ENCODE measurements at places on chromosomes 6 and 20. TPM values are rescaled to one million over a fixed set of nuclear protein-coding genes. Genes with fewer than 3 reads are reported as not detected.

DNA sequence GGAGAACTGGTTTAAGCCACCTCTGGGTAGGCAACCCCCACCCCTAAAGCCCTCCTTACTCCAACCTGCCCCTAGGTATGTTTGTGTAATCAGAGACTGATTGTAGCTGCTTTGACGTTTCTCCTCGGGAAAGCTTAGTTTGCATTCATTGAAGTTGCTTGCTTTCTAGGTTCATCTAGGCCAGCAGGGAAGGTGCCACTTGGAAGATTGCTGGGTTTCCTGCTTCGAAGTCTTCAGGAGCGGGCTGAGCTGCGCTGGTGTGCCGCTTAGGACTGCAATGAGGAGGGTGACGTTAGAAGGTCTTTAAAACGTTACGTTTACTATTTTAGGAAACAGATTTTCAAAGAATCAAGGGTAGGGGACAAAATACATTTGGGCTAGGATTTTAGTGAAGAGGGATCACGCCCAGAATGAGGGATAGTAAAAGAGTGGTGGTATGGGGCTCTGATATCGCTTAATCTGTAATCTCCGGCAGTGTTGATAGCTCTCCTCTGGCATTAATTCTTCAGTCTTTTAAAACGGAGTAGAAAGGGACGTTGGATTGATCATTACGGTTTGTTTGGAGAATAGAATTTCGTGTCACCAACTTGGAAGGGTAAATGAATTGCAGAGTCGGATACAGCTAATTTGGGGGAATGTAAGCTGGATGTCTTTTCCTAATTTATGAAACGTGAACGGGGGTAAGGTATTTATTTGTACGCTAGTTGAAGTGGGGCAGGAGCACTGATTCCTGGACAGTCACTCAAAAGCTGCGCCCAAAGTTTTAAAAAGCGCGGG is 92.6 kb upstream of the PRDM1 start:
- DNase-seq: no peak

Gene BTBD3
- polyA plus RNA-seq: 62.6 TPM

GRCh38 chr6:158640519-158640918 is 4.0 kb downstream of the DYNLT1 start:
- no peak for DNase-seq

- no peak for DNase-seq
Observed at GRCh38 chr6:160180706-160181105, 59.1 kb downstream of the SLC22A1 start.

Gene ASIP
- polyA plus RNA-seq: 0.76 TPM

DNA sequence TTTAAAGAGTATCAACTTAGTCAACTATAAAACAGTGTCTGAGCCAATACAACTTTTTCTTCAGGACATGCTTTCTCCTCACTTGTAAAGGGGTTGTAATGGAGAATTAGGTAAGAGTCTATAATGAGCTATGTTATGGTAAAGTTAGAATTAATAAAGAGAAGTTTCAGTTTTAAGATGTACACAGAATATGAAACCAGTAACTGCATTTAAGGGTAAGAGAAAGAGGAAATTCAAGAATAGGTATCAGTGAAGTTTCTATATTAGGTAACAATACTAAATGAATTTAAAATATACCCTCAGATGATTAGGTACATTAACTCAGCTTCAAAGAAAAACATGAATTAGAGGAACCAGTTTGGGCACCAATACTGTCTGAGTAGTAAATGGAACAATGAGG is 1444.3 kb upstream of the ADGRB3 start:
- no peak for DNase-seq

Gene KIZ
- 34.6 TPM for polyA plus RNA-seq

Gene RIPOR3
- 8.5 TPM for polyA plus RNA-seq

GRCh38 chr20:32999603-33000250 is 4.5 kb downstream of the SUN5 start:
- DNase-seq: no peak

- DNase-seq: no peak
Observed at GRCh38 chr6:148689168-148689567, 57.7 kb upstream of the UST start.

Gene MDFI
- 39.6 TPM for polyA plus RNA-seq

DNA sequence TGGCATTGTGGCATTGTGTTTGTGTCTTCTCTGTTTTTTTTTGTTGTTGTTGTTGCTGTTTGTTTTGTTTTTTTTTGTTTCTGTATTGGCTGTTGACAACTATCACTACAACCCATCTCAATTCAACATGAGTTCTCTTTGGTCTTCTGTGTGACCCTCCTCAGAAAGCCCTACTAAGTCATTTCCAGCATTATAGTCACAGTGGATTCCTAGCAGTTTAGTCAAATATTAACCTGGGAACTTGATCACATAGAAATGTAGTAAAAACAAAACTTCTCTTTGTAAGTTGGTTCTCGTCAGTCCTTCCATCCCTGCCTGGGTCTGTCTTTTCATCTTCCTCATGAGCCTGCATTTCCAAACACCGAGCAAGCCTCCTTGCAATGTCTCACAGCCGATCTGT is 16.8 kb downstream of the SLC17A2 start:
- DNase-seq: no peak

Gene CST4
- not detected for polyA plus RNA-seq

- DNase-seq: no peak
Observed at GRCh38 chr6:159075506-159076228, 30.9 kb upstream of the TAGAP start.

DNA sequence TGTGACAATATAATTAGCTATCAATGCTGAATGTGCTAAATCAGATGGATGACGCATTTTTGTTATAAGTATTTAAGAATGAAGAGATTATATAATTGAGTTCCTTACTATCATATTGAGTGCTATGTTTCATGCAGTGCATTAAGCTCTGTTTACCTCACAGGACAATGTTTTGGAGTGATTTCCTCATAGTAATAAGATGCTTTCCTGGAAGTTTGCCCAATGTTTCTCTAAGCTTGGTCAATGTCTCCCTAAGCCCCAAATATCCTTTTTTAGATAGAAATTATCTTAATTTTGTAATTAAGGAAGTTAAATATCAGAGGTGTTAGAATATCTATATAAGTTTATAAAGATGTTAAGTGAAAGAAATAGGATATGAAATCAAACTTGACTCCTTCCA is 489.6 kb downstream of the MMUT start:
- no peak for DNase-seq

Gene HLA-C
- 150 TPM for polyA plus RNA-seq

- DNase-seq: no peak
Observed at GRCh38 chr20:62550087-62550632, 74.4 kb upstream of the GATA5 start.

Gene IFNGR1
- 58.6 TPM for polyA plus RNA-seq

- DNase-seq: no peak
Observed at GRCh38 chr6:16472349-16473069, 234.1 kb downstream of the GMPR start.

- no peak for DNase-seq
Observed at GRCh38 chr6:78947529-78947928, 80.2 kb downstream of the IRAK1BP1 start.

Gene BPIFA1
- not detected for polyA plus RNA-seq

Gene RAMACL
- polyA plus RNA-seq: 0.25 TPM

Gene POM121L2
- polyA plus RNA-seq: not detected

- DNase-seq: peak; percentile 75
Observed at GRCh38 chr20:1313236-1313964, 15.5 kb downstream of the SDCBP2 start.

DNA sequence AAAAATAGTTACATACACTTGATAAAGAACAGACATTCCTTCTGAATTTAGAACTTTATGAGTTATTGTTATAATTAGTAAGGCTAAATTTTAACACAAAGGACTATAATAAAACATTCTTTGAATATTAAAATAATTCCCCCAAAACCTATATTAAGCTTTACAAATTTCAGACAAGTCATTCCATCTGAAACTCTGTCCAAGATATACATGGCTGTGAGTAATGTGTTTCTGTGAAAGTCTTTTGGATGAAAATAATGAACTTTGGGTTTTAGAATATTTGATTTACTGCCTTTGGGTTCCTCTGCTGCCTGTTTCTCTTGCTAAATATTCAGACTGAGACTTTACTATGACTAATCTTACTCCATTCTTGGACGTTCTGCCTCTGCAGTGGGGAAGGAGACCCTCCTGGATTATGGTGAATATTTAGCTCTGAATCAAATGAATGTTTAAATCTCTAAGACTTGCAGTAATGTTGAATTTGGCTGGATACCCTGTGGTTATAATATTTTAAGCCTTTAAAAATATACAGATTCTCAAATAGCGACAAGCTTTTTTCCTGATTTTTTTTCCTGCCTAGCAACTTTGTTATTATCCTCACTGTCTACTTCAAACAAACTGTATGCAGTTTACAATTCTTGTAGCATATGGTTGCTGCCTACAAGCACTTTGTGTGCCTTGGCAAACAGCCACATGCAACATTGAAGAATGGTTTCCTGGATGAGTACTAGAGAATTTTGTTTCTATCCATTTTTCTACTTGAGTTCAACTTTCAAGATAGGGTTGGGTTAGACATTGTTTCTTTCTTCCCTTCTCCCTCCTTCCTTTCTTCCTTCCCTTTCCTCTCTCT is 51.4 kb downstream of the TXLNB start:
- DNase-seq: peak; percentile 76

- DNase-seq: no peak
Observed at GRCh38 chr6:168061269-168062210, 17.5 kb downstream of the FRMD1 start.

DNA sequence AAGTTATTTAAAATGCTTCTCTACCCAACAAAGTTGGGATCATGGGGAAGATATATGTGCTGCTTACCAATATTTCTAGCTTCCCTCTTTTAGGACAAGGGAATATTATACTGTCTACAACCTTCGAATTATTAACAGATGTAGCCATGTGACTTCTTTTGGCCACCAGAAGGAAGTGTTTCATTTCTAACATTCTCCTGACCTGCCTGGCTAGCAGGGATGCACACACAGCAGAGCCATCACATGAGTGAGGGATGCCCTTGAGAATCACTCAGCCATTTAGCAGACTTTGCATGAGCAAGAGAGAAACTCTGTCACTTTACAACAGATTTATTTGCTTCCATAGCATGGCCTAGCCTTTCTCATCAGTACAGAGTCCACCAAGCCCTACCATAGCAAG is 230.7 kb upstream of the MARCKS start:
- no peak for DNase-seq

GRCh38 chr6:47371139-47371869 is 61.6 kb upstream of the TNFRSF21 start:
- no peak for DNase-seq

DNA sequence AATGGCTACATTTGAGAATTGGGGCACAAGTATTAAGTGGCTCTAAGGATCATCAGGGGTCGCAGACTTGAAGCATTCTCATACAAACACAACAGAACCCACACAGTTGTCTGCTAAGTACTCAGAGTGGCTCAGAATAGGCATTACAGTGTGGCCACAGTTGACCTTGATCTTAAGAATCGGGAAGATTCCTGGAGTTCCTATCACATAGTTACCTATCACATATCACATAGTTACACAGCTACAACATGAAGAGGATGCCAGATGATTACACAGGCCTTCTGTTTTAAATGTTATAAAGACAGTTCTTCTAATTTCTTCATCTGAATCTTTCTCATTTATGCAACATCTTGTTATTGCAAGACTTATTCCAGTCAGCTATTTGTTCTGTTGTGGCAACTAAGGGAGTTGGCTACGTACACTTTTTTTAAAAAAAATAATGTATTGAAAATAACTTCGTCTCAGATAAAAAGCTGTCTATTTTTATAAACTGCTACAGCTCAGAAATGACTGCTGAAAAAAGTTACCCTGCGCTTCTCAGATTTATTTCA is 129.0 kb downstream of the REV3L start:
- DNase-seq: no peak

Gene FRS3
- polyA plus RNA-seq: 9.2 TPM

DNA sequence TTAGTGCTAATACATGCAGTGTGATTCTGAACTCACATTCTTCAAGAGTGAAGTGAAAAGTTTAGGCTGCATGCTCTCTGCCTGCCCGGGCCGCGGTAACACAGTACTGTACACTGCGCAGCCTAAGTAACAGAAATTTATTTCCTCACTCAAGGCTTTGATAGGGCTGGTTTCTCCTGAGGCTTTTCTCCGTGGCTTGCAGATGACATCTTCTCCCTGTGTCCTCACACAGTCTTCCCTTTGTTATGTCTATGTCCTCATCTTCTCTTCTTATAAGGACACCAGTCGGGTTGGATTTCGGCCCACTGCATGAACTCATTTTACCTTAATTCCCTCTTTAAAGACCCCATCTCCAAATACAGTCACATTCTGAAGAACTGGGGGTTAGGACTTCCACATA is 51.1 kb upstream of the TMEM170B start:
- DNase-seq: no peak

Gene SLC35F1
- polyA plus RNA-seq: 2.7 TPM

- DNase-seq: no peak
Observed at GRCh38 chr6:36962874-36963273, 8.3 kb downstream of the PI16 start.

Gene GJA10
- polyA plus RNA-seq: not detected

DNA sequence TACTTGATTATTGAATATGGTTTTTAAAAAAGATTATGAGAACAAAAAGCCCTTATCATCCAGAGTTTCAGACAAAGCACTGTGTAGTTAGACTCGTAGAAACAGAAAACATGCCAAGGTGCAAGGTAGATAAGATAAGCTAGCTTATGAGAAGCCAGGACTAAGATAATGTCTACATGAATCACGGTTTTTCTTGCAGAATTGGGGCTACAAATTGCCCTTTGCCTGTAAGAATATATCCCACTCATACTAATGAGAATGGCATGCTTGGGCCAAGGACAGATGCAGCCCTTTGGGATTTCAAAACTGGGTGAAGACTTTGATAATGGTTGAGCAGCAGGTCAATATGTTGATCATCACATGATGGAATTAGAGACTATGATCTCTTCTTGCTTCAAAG is 165.3 kb upstream of the PREP start:
- no peak for DNase-seq

- no peak for DNase-seq
Observed at GRCh38 chr6:154619146-154619545, 108.7 kb upstream of the CNKSR3 start.

DNA sequence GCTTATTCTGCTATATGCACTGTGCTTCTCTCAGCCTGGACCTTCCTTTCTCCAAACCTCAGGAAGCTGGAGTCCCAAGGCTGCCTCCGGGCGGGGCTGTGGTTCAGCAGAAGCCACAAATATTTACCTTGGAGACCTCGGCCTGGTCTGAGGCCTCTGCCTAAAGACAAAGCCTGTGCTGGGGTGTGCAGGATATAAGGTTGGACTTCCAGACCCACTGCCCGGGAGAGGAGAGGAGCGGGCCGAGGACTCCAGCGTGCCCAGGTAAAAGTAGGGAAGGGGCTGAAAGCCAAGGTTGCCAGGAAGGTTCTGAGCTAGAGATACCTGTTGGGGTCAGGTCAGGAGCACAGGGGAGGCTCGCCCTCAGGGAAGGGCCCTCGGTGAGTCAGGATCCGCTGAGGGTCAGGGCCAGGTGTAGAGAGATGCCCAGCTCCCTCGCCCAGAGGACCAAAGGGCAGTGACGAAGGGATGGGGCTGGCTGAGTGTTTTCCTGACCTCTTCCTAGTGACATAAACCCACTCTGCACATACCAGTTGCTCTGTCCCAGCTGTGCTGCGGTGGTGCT is at the start of gene BPIFB1:
Gene BPIFB1, plus strand, starts transcription at position 224 of the 565 bp plus-strand sequence. CDS start 2,860 bp downstream, outside the sequence.
- DNase-seq: no peak

DNA sequence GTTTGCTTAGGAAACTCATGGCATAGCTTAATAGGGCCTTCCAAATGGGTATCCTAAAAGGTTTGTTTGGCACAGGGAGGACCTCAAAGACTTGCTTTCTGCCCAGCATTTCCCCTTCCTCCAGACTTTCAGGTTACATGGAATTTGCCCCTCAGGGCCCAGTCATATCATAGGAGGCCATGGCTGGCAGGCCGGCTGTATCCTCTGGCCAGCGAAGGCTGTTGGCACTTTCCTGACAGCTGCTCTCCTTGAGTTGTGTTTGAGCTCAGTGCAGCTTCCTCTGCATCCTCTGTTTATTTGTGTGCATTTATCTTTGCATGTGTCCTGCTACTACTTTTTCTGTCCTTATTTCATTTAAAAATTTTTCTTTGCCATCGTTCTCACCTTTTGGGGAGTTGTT is 90.9 kb downstream of the ANKS1A start:
- no peak for DNase-seq
